ENCODE measurements at places on chromosomes 12 and 14. TPM values are rescaled to one million over a fixed set of nuclear protein-coding genes. Genes with fewer than 3 reads are reported as not detected.

The BCL2L14 gene
- 0.24 TPM for total RNA-seq

The TOMM20L gene
- total RNA-seq = not detected

The C12orf50 gene
- total RNA-seq = not detected

The PTGR2 gene
- 8.6 TPM for total RNA-seq

The MYF6 gene
- not detected for total RNA-seq

The PPM1H gene
- total RNA-seq = 0.56 TPM

The HOXC10 gene
- total RNA-seq = 0.64 TPM

The TAS2R8 gene
- not detected for total RNA-seq
